ENCODE measurements at places on chromosomes 7 and 10.

DNA sequence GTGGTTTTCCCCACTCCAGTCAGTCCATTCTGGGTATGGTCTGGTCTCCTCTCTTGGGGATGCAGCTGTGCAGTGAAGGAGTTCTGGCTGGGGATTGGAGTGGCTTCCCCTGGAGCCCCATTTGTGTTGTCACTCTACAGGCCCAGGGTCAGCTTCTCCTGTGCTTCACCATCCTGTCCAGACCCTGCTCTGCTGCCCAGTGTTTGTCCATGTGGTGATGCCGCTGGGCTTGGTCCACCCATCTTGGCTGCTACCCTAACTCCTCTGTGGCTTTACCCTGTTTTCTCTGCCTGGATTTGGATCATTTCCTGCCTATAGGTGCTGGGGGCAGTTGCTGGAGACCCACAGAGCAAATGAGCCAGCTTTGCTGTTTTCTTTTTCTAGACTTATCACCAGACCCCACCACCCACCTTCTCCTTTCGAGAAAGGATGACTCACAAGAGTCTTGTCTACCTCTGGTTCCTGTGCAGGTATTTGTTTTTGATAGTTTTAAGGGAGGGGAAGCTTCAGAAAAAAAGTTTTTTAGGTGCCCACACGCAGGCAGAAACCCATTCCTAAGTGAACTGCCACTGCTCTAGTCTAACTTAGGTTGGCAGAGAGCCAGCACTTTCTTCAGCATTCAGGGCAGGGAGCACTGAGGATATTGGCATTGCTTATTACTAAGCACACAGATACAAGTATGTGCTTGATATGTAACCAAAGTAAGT, 8.5 kb downstream of the ZDHHC16 start:
- peak; percentile 79 for DNase-seq

DNA sequence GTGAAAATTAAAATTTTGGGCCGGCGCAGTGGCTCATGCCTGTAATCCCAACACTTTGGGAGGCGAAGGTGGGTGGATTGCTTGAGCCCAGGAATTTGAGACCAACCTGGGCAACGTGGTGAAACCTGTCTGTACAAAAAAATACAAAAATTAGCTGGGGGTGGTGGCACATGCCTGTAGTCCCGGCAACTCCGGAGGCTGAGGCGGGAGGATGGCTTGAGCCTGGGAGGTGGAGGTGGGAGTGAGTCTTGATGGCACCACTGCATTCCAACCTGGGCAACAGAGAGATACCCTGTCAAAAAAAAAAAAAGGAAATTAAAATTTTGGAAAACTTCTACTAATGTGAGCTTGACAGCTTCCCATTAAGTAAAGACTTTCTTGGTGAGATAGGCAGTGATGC, 3.1 kb downstream of the SRRT start:
- no peak for DNase-seq

DNA sequence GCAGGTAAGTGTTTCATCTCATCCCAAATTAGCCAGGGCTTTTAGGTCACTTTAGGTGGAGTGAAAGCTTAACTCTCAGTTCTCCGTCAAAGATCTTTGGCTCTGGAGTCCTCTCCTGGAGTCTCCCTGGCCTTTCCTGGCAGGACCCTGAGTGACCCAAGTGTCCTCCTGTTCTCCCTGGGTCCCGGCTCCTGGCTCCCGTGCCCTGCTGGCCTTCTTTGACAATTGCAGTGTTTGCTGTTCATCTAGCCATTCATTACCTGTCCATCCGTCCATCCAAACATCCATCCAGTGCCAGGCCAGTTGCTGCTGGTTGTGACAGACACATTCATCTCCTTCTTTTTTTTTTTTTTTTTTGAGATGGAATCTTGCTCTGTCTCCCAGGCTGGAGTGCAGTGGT, 6.2 kb upstream of the TPST1 start:
- DNase-seq, result no peak

GRCh38 chr7:20113427-20114027, 103.7 kb downstream of the MACC1 start:
- peak; percentile 14 for DNase-seq

DNA sequence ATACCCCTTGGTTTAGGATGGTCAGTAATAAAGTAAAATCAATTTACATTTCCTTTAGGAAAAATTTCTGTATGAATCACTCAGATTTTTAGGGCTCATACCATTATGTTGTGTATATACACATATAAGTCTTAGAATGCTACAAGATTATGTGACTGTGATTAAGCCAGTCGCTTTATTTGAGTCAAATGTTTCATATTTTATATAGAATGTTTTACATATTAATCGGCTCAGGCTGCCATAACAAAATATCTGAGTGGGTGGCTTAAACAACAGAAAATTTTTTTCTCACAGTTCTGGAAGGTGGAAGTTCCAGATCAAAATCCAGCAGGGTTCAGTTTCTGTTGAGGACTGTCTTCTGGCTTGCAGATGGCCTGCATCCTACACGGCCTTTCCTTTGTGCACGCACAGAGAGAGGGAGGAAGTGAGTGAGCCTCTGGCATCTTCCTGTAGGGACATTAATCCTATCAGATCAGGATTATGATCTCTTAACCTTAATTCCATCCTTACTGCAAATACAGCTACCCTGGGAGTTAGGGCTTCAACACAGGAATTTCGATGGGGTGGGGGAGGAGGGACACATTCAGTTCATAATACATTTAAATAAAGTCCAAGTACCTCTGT, 198.0 kb downstream of the PHF14 start:
- DNase-seq, result no peak

GRCh38 chr7:26284995-26285632, 6.5 kb upstream of the SNX10 start:
- DNase-seq, result no peak

- DNase-seq, result peak; percentile 67
Observed at GRCh38 chr7:5693529-5693928, 87.9 kb downstream of the RNF216 start.

DNA sequence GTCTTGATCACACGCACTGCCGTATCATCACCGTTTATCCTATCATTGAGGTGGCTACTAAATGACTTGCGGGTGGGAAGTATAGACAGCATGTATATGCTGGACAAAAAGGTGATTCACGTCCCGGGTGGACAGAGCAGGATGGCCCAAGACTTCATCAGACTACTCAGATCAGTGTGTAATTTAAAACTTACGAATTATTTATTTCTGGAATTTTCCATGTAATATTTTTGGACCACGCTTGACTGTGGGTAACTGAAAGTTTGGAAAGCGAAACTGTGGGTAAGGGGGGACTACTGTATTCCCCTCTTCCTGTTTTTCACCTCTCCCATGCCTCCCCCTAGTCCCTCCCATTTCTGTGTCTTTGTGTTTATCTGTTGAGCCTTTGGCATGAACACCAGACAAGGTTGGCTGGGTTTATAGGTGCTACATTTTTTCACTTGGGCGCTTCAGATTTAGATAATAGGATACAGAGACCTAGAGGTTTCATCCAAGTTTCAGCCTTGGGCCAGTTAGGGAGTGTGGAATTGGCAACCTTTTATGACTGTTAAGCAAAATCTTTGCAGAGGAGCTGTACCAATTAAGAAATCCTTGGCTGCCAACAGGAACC, 55.8 kb downstream of the RBM20 start:
- no peak for DNase-seq

GRCh38 chr7:84477786-84478478, 283.3 kb upstream of the SEMA3A start:
- DNase-seq, result no peak

DNA sequence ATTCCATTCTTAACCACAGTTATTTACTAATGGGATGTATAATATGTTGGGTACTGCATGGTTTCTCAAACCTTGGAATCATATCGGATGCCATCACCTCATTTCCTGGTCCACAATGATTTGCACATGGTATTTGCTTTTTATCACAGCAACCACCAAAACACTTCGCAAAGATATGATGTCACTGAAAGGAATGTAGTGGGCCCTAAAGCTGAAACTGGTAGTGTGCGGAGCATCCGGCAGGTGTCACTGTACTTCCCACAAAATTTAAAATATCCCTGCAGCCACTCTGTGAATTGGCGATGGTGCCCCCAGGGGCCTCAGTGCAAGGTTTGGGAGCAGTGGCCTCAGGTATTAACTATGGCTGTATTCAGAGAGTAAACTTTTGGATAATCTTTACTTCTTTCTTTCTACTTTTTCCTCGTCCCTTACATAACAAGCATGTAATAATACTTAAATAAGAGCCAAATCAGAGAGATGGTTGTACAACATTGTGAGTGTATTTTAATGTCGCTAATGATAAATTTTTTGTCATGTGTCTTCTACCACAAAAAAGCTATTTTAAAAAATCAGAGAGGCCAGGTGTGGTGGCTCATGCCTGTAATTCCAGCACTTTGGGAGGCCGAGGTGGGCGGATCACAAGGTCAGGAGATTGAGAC, 66.2 kb downstream of the FAM241B start:
- DNase-seq, result peak; percentile 67

DNA sequence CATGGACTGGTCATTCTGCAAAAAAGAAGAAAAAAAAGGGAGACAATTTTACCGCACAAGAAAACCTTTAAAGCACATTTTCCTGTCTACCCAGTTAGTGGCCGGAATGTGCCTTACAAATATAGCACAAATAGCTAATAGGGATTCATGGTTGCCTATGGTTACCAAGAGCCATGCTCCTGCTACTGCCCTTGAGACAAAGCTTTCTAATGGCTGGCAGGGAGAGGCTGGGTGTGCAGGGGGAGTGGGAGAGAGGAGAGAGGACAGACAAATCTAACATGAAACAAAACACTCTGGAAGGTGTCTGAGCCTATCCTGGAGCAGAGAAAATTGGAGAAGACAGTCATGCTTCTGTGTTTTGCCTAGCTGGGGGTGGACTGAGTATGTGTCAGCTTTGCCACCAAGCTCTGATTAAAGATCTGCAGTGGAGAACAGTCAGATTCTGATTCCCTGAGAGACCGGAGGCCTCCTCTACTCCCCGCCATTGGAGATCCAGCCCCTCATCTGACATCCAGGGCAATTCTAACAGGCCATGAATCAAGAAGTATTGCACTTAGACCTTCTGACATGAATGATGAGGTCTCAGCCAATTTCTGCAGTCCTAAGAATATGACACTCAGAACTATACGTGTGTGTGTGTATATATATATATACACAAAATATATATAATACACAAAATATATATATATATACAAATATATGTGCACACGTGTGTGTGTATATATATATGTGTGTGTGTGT, 80.2 kb downstream of the PRTFDC1 start:
- DNase-seq, result no peak

- no peak for DNase-seq
Observed at GRCh38 chr10:7085147-7085912, 325.5 kb downstream of the SFMBT2 start.

GRCh38 chr10:80453056-80453841, 861 bp upstream of the TSPAN14 start:
- DNase-seq, result no peak
